Natural killer cell treated with Interleukin-12 subunit alpha and Interleukin-12 subunit beta and Interleukin-15 and Interleukin-18, amount 100 ng/mL, for 72 hours (primary cell): ENCODE measurements at places on chromosomes 12 and 14. TPM values are rescaled to one million over a fixed set of nuclear protein-coding genes. Genes with fewer than 3 reads are reported as not detected.

Gene ANKRD33
- not detected for total RNA-seq

Gene GZMH
- total RNA-seq, result 20.8 TPM

Gene LRRIQ1
- not detected for total RNA-seq

Gene FAM181A
- not detected for total RNA-seq

Gene ACRBP
- total RNA-seq, result 2.1 TPM

Gene VRTN
- not detected for total RNA-seq

Gene CRIP2
- total RNA-seq, result 2.2 TPM

Gene MYBPC1
- total RNA-seq, result not detected

Gene STAC3
- total RNA-seq, result 6.1 TPM

Gene PLCZ1
- not detected for total RNA-seq

Gene MRPL52
- total RNA-seq, result 116 TPM

Gene EXOC3L4
- not detected for total RNA-seq

Gene GLS2
- 0.17 TPM for total RNA-seq

Gene MDP1
- total RNA-seq, result 9.1 TPM

Gene SMCO3
- total RNA-seq, result not detected

Gene RNF212B
- not detected for total RNA-seq

Gene IL31
- not detected for total RNA-seq

Gene ACSM4
- total RNA-seq, result not detected

Gene SLCO1B3
- not detected for total RNA-seq

Gene CYP27B1
- 18.8 TPM for total RNA-seq

Gene KRT7
- total RNA-seq, result 6.1 TPM

Gene FAM186B
- 2.0 TPM for total RNA-seq

Gene SLC10A1
- not detected for total RNA-seq

Gene CDK17
- total RNA-seq, result 82.1 TPM

Gene PPP1R36
- not detected for total RNA-seq

Gene NOP9
- 38.5 TPM for total RNA-seq

Gene RGS6
- total RNA-seq, result 0.08 TPM

Gene TMEM260
- 19.8 TPM for total RNA-seq

Gene CCDC175
- not detected for total RNA-seq

Gene NTN4
- not detected for total RNA-seq

Gene SPX
- not detected for total RNA-seq

Gene LMBR1L
- total RNA-seq, result 74.9 TPM

Gene KRT80
- total RNA-seq, result not detected

Gene TAS2R42
- not detected for total RNA-seq

Gene HEATR5A
- 20.0 TPM for total RNA-seq

Gene C12orf54
- not detected for total RNA-seq

Gene ABCC9
- not detected for total RNA-seq

Gene NANOG
- not detected for total RNA-seq

Gene RAD51B
- total RNA-seq, result 31.1 TPM

Gene FMNL3
- total RNA-seq, result 86.9 TPM

Gene SUOX
- total RNA-seq, result 17.6 TPM

Gene SERPINA9
- not detected for total RNA-seq

Gene TMPRSS12
- total RNA-seq, result not detected

Gene ZBTB25
- total RNA-seq, result 21.4 TPM

Gene TDP1
- 50.0 TPM for total RNA-seq

Gene KRT72
- total RNA-seq, result 0.43 TPM

Gene KRT83
- not detected for total RNA-seq

Gene ESRRB
- total RNA-seq, result not detected

Gene KRT6A
- not detected for total RNA-seq
